HFFc6 (cell line): ENCODE measurements at places on chromosomes 4 and X. TPM values are rescaled to one million over a fixed set of nuclear protein-coding genes. Genes with fewer than 3 reads are reported as not detected.

Gene CXorf51B
- not detected in 3 replicates for total RNA-seq

DNA sequence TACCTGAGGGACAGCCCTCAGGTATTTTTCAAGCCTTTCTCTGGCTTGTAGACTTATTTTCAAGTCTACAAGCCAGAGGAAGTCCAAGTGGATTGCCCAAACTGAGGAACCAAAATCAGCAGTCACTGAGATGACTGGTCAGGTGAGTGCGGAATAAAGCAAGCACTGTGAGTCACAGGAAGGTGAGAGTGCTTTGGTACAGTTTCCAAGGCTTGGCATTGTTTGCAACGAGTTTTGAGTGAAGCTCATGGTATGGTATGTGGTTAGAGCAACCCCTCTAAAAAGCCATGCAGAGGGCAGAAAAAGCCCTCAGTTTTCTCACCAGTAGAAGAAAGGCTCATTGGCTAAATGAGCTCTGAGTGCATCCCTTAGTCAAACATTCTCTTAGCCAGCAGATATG is 112.8 kb upstream of the EOLA2 start:
- DNase-seq = no peak

- no peak for DNase-seq
These were observed 5.5 kb upstream of the NR3C2 start for GRCh38 chr4:148447681-148448080.

GRCh38 chrX:38473701-38474100 is 87.6 kb upstream of the TSPAN7 start:
- DNase-seq = no peak

DNA sequence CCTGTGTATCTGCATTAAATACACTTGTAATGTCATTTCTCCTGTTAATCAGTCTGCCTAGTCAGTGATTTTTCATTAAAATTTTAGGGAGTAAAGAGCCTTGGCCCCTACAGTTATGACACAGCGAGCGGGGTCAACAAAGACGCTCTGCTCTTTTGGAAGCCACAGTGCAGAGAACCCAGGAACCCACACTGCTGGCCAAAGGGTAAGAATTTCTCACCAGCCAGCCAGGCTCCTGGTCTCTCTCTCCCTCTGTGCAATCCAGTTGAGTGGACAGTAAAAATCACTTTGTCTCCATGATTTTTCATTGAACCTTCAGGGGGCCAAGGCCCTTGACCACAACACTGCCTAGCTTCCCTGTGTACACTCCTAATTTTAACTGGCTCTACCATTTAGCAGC is 52.8 kb downstream of the NLGN4X start:
- DNase-seq = no peak
